ENCODE measurements at places on chromosomes 12 and 14. TPM values are rescaled to one million over a fixed set of nuclear protein-coding genes. Genes with fewer than 3 reads are reported as not detected.

DNA sequence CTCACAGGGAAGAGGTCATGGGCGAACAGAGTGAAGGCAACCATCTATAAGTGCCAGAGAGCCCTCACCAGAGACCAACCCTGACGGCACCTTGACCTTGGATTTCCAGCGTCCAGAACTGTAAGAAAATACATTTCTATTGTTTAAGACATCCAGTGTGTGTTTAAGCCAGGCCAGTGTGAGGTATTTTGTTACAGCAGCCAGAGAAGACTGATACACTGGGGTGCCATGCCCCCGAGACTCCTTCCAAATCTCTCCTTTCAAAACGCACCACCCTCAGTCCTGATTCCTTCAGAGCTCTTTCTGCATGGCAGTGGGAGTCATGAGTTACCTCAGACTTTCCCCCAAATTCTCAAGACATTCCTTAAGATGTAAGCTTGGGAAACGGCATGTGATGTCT lies 2.5 kb upstream of the SERPINA5 start:
- DNase-seq = no peak

DNA sequence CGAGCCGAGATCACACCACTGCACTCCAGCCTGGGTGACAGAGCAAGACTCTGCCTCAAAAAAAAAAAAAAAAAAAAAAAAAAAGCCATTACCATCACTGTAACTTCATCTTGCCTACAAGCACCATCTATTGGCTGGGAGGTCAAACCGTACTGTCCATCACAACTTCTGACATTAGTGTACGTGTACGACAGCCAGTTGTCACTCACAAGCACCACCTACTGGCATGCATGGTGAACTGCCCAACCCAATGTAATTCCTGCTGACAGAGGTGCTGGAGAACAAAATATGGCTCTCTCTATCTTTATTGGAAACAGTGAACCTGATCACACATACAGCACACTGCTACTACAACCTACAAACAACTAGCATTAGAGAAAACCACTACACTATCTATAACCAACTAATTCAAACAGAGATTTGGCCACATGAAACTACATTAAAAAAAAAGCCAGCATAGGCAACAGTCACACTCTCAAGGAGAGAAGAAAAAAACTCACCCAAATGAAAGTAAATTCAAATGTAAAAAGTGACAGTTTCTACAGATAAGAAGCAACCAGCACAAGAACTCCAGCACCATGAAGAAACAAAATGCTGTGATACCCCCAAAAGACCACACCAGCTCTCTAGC lies 82.3 kb downstream of the PUS7L start:
- no peak for DNase-seq

GRCh38 chr12:97017213-97017612 lies 110.2 kb downstream of the NEDD1 start:
- no peak for DNase-seq

Gene FOXJ2
- total RNA-seq = 28.2 TPM

Gene B3GNT4
- 2.8 TPM for total RNA-seq

- no peak for DNase-seq
Observed at GRCh38 chr14:96077983-96078624, 38.9 kb downstream of the C14orf132 start.

GRCh38 chr12:16349131-16349460 lies 1.7 kb downstream of the MGST1 start:
- peak; percentile 73 for DNase-seq

DNA sequence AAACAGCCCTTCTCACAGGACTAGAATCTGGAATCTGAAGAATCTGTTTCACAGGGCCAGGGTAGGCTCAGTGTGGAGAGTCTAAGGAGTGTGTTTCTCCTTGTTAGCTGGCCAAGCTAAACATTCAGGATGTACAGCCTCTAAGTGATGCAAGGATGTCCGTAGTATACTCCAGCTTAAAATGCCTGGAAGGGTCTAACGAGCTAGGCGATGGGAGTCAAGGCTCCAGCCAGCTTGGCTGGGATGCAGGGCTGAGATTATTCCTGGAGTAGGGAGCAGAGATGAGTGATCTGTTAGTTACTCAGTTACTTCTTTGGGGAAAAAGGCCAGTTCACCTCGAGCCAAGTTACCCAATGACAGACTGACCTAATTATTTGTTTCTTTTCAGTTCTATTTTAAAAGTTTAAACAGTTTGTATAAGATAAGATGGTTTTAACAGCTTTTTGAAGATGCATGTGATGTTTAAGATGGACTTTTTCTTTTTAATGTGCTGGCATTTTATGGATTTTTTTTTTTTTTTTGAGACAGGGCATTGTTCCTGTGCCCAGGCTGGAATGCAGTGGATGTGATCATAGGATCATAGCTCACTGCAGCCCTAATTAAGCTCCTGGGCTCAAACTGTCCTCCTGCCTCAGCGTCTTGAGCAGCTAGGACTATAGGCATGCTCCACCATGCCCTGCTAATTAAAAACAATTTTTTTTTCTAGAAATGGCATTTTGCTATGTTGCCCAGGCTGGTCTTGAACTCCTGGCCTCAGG lies 41.1 kb downstream of the SYNE2 start:
- DNase-seq = no peak

DNA sequence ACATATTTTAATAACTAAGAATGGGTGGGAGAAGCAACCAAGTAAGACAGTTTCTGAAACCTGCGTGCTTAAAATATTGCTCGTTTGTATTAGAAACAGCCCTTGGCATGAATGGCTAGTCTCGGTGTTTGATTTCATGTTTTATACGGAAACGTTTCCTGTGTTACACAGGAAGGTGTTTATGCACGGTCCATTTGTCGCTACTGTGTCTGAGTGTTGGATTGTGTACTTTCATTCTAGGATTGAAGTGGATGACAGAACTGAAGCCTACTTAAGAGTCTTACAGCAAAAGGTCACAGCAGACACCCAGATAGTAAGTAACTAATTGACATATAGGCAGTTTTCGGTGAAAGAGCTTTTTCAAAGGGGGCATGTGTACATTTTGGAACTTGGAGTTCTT lies 19.6 kb downstream of the PIWIL1 start:
- no peak for DNase-seq

DNA sequence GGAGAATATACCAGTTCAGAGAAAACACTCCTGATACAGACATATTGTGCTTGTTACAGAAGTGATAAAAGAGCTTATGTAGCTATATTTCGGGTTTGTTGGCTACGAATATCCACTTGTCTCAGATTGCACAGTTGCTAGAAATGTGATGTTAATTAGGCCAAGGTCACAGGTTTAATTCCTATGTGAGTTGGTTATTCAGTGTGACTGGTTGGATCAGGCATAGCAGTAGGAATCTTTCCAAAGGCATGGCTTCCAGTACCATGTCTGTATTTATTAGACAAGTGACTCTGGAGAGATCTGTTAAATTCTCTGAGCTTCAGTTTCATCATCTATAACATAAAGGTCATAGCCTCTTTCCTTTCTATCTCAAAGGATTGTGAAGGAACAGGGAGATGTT lies 152.7 kb upstream of the KITLG start:
- DNase-seq = no peak

DNA sequence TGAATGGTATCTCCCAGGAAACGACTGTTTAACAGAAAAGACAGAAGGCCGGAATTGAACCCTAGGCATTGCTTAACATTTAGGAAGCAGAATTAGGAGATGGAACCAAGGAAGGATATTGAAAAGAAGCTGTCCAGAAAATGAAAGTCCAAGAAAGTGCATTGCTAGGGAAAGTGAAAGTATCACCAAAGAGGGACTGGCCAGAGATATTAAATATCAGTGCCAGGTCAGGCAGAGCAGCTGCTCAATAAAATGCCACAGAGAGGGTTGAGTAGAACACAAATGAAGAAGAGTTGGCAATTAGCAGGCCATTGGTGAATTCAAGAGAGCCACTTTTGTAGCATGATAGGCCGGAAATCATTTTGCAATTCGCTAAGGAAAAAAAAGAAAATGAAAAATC lies 101.6 kb downstream of the CFAP54 start:
- no peak for DNase-seq

GRCh38 chr14:97655169-97655948 lies 858.2 kb downstream of the VRK1 start:
- DNase-seq = no peak

DNA sequence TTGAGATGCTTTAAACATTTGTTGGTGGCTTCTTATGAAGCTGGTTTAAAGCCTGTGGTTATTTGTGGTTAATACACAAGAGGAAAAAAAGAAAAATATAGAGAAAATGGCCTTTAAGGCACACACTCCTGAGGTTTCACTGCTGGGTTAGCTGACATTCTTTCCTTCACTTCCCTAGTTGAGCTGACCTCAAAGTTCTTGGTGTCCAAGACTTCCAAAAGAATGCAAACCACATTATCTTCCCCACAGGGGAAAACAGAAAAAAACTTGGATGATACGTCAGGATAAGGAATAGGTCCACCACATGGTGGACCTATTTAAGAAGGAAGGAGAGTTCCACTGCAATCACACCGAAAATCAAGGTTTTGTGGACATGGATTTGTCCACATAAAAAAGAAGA lies 94.3 kb downstream of the SLC25A21 start:
- DNase-seq = no peak

Gene TSHR
- total RNA-seq = not detected

DNA sequence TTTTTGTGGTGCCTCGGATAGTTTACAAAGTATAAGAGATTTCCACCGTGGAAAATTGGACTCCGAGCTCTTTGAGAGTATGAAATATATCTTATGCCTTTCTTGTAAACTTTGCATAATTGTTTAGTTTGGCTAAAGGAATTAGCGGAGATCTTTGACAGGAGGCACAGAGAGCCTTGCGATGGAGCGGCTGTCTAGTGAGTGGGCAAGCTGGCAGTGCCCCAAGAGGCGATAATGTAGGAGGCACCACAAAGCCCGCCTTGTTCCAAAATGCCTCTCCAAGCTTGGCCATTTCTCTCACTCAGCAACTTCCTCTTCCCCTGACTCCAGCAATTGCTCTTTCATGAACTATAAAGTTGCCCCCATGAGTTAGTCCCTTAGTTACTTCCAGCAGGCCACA lies 270.1 kb upstream of the PRICKLE1 start:
- no peak for DNase-seq

DNA sequence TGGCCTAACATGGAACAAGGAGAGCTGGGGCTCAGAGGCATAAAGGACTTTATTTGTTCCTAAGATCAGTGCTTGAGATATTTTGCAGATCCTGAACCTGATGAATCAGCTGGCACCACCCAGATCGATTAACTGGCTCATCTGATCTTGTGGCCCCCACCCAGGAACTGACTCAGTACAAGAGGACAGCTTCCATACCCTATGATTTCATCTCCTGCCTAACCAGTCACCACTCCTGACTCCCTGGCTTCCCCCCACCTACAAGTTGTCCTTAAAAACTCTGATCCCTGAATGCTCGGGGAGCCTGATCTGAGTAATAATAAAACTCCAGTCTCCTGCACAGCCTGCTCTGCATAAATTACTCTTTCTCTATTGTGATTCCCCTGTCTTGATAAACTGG lies 5.1 kb downstream of the C12orf56 start:
- DNase-seq = no peak

DNA sequence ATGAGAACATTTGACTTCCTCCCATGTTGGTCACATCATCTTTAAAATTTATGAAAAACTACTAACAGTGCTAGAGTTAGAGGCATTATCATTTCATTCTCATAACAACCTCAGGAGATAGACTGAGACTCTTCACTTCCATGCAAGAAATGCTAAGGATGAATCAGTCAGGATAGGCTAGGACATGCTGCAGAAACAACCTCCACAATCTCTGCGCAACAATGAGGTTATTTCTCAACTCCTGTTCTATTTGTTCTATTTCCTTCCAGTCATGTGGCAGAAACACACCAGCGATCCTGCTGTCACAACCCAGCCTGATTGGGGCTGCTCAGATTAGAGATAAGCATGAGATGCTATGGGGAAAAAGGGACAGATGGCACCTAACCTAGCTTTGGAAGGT lies 49.0 kb upstream of the TMEM263 start:
- DNase-seq = no peak

- DNase-seq = no peak
Observed at GRCh38 chr14:61557262-61557661, 138.1 kb upstream of the HIF1A start.

Gene AMHR2
- total RNA-seq = not detected

Gene RILPL2
- 3.6 TPM for total RNA-seq

DNA sequence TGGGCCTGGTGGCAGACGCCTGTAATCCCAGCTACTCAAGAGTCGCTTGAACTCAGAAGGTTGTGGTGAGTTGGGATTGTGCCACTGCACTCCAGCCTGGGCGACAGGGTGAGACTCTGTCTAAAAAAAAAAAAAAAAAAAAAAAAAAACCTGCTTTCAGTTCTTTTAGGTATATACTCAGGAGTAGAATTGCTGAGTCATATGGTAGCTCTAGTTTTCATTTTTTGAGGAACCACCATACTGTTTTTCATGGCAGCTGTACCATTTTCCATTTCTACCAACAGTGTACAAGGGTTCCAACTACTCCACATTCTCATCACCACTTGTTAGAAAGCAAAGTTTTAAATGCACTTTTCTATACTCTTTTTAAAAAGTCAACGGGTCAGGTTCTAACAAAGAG lies 119.8 kb downstream of the DPF3 start:
- no peak for DNase-seq

Gene PELI2
- 10.0 TPM for total RNA-seq

- no peak for DNase-seq
Observed at GRCh38 chr12:6266971-6267721, 43.3 kb upstream of the PLEKHG6 start.

- peak; percentile 88 for DNase-seq
Observed at GRCh38 chr14:73744874-73745529, 30.8 kb upstream of the PNMA1 start.

DNA sequence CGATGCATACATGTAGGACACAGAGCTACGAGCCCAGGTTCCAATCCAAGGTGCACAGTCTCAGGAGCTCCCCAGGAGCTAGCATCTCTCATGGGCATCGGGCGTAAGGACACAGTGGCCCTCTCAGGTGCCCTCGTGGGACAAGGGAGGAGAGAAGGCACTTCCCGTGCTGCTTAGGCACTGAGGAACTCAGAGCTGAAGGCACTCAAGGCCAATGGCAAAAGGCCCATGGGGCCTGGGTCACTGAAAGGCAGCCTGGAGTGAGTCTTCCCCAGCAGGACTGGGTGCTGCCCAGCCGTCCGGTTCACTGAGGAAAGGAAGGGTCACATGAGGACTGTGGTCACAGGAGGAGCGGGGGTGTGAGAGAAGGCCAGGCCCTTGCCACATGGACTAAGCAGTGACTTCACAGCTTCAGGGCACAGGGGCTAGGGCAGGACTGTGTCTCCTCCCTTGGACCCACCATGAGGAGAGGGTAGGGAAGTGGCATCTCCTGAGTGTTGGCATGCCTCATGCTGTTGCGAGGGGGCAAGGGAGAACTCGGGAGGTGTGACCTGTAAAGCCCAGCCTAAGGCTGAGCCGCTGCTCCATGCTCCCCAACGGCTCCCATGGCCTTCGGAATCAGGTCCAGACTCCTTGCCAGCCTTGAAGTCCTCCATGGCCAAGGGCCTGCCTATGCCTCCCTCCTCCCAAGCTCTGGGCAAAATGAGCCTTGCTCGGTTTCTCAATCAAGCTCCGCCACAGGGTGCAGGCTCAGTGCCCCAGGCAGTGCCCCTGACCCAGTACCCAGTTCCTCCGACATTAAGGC lies 51.8 kb downstream of the CHGA start:
- DNase-seq = no peak

- no peak for DNase-seq
Observed at GRCh38 chr14:92369097-92369496, 46.1 kb downstream of the SLC24A4 start.
